ENCODE measurements at places on chromosomes 13 and 19. TPM values are rescaled to one million over a fixed set of nuclear protein-coding genes. Genes with fewer than 3 reads are reported as not detected.

The NRTN gene
- 22.8 TPM for total RNA-seq

The CEBPA gene
- total RNA-seq: 1.7 TPM

DNA sequence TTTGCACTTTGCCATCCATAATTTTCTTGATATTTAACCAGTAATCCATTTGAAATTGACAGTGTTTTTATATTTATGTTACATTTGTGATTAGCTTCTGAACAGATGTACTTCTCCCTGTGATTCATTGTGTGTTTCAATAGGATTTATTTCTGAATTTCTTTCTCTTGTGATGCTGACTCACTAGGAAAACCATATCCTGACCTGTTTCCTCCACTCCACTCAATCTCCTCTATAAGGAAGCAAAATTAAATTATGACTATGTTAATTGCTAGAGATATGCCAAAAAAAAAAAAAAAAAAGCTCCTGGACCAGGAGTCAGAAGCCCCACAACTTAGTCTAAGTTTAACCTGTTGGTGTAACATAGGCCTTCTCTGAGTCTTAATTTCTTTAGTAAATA lies 614.6 kb upstream of the SPRY2 start:
- DNase-seq: no peak

- DNase-seq: no peak
Measured at GRCh38 chr13:80462037-80462436, 121.1 kb upstream of the SPRY2 start.
